ENCODE measurements at places on chromosomes 12 and 14.

- no peak for DNase-seq
Observed at GRCh38 chr12:49030714-49031572, 12.4 kb upstream of the PRKAG1 start.

DNA sequence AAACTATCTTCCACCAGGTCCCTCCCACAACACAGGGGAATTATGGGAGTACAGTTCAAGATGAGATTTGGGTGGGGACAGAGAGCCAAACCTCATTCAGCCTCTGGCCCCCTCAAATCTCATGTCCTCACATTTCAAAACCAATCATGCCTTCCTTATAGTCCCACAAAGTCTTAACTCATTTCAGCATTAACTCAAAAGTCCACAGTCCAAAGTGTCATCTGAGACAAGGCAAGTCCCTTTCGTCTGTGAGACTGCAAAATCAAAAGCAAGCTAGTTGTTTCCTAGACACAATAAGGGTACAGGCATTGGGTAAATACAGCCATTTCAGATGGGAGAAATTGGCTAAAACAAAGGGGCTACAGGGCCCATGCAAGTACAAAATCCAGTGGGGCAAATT is 147.6 kb downstream of the RAD51B start:
- no peak for DNase-seq

- DNase-seq, result no peak
Observed at GRCh38 chr12:55929306-55929791, 1.6 kb upstream of the DGKA start.

- no peak for DNase-seq
Observed at GRCh38 chr12:85849344-85849743, 13.1 kb upstream of the RASSF9 start.

DNA sequence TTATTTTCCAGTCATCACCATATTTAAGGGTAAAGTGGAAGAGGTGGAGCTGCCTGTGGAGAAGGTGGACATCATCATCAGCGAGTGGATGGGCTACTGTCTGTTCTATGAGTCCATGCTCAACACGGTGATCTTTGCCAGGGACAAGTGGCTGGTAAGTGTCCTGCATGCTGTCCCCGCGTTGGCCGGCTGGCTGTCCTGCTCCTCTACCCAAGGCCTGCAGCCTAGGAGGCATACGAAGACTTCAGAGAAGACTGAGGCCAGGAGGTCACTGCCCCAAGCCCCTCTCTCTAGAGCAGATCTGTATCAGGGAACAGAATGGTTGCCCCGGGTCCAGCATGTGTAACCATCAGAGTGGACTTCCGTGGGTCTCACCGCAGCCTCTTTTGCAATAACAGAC is 77.7 kb downstream of the PRMT8 start:
- no peak for DNase-seq
